ENCODE measurements at places on chromosomes 3 and 15.

- DNase-seq: no peak
Observed at GRCh38 chr15:100891307-100892012, 11.8 kb downstream of the ALDH1A3 start.

DNA sequence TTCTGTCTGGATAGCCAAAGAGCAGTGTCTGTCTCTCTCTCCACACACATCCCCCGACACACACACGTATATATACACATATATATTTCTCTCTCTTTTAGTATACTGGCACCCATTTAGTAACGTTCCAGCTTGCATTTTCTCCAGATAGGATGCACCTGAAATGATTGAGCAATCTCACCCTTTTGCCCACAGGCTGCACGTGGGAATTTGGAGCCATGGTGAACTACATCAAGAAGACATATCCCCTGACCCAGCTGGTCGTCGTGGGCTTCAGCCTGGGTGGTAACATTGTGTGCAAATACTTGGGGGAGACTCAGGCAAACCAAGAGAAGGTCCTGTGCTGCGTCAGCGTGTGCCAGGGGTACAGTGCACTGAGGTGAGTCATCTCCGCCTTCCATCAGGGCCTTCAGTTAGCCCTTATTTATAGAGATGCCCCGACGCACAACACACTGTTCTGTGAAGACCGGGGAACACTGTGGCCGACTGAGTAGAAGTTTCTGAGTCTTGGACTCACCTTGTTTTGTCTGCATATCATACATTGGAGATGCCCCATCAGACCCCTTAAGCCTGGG is 45.7 kb downstream of the RLBP1 start:
- no peak for DNase-seq

GRCh38 chr3:128845119-128845777 is 34.2 kb upstream of the ACAD9 start:
- DNase-seq: no peak

DNA sequence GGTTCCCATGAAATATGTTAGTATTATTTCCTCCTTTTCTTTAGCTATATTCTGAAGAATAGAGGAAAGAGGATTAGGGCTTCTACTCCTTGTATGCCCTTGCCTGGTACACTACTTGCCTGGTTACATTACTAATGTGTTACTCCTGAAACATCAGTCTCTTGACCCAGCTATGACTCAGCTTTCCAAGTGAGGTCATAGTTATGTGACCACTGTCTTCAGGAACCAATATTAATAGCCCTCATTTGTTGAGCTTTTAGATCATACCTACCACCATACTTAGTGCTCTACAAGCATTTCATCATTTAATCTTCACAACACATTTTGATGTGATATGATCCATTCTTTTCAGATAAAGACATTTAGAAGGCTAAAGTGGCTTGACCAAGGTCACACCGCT is 60.3 kb downstream of the CMSS1 start:
- no peak for DNase-seq

DNA sequence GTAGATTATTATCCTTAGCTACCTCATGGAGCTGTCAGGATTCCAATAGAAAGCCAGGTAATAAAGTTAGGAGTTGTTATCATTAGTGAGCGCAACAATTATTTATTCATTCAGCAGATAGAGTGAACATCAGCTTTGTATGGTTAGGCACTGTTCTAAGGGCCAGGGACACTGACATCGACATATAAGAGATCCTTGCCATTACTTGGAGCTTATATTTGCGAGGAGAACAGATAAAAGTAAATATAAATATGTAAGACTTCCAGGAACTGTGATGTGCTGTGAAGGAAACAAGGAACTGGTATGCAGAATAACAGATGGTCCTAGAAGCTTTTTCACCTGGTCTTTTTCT is 473 bp downstream of the LSM3 start:
- no peak for DNase-seq

DNA sequence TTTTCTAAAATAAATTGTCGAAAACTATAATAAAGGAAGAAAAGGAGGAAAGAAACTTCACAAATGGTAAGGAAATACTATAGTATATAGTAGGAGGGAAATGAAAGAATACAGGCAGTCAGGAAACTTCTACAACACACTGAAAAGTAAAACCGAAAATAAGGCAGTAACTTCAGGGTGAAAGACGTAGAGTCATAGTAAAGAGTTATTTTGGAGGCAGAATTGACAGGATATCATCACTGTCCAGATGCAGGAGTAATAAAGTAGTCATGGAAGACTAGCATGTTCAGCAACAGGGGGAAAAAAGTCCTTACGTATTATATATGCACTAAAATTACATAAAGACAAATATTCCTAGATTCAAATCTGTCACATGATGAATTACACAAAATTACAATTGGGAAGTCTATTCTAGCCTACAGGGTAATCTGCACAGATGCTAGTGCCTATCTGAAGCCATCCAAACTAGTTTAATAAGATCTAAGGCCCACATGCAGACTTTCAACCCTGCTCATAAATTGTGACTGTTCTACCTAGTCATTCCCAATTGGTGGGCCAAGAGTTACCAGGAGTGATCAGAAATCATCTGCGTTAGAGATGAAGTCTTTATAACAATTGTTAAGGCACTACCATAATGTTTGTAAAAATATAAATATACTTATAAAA is 14.0 kb downstream of the VPS13C start:
- no peak for DNase-seq
